Mucosa of descending colon (tissue), 3 donors: ENCODE measurements at places on chromosomes 2 and 18. TPM values are rescaled to one million over a fixed set of nuclear protein-coding genes. Genes with fewer than 3 reads are reported as not detected.

The PCBP1 gene
- 383 TPM for total RNA-seq

The IKZF2 gene
- 8.6 TPM for total RNA-seq

The GPR35 gene
- 47.1 TPM for total RNA-seq

The GPR45 gene
- total RNA-seq, result not detected

The TCF23 gene
- not detected for total RNA-seq

The PTPRN gene
- total RNA-seq, result 0.72 TPM

The HES6 gene
- total RNA-seq, result 21.9 TPM

The MATN3 gene
- 0.89 TPM for total RNA-seq

DNA sequence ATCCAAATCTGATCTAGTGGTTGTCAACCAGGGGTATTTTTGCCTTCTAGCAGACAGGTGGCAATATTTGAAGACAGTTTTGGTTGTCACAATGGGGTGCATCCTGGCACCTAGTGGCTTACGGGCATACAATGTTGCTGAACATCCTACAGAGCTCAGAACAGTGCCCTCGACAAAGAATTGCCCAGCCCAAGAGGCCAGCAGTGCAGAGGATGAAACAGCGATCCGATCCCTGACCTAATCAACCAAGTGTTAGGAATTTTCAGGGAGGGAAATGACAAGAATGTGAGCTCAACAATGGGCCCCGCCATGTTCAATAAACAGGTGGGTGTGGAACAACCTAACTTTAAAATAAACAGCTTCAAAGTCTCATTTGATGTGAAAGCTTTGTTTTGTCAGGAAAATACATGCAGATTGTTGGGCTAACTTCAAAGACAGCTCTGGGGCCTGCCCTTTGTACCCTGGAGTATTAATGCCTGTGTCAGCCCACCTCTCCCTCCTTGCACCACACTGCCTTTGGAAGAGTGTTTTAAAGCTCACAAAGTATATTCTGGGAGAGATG is 22.5 kb upstream of the SCYGR5 start:
- DNase-seq, result no peak

DNA sequence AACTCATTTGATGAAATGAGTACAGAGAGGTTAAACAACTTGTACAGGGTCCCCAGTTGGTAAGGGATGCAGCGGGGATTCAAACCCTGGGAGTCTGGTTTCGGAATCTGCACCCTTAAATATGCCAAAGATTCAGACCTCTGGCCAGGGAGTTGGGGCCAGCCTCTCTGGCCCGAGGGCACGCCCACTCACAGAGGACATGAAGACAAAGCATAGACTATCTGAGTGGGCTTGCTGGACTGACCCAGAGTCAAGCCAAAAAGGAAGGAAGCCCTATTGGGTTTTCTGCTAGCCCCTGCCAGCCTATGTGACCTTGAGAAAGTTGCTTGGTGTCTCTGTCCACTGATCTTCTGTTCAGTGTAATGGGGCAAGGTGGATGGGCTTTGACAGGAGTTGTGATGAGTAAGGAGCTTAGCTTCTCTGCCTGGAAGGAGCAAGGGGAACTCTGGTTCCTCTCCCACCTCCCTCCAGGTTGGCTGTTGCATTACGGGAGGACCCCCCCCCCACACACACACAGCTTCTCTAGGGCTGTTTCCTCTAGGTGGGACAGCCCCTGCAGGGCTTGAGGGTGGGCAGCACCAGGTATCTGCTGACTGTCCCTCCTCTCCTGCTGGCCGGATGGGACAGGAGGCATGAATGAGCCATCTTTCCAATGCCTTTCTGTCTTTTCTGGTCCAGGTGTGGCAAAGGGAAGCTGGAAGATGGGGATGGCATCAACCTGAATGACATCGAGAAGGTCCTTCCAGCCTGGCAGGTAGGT is 131.3 kb downstream of the CTIF start:
- DNase-seq, result no peak

DNA sequence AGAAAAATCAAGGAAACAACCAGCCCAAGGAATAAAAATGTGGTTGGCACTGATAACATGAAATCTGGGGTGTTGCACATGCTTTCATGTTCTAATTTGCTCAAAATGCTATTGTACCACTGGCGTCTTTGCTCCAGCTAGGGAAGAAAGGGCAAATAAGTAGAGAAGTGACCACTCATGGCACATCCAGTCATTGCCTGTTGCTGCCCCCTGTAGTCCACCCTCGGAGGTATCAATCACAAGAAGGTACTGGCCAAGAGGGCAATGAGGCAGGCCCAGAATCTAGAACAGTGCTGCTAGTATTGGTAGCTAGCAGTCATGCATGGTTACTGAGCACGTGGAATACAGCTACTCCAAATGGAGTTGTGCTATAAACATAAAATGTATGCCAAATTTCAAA is 213.4 kb downstream of the CDCA7 start:
- peak; percentile 60 for DNase-seq

GRCh38 chr2:33373986-33374385 is 102.5 kb upstream of the RASGRP3 start:
- no peak for DNase-seq

DNA sequence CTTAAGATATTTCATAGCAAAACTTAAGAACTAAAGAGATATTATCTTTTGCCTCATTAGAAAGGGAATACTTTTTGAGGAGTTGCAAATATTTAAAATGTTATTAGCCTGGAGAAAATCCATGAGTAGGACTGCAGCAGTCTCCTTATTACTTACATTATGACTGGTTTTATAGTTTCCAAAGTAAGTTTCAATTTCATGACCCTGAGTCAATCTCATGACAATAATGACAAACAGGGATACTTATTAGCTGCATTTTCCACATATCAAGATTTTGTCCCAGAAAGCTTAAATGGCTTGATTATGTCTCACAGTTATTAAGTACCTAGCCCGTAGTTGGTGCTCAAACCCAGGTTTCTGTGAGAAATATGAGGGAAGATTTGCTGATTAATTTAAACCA is 150.8 kb upstream of the ZEB2 start:
- DNase-seq, result no peak

- no peak for DNase-seq
These were observed 525.2 kb downstream of the TNS1 start for GRCh38 chr2:217477583-217477982.

GRCh38 chr2:27306573-27307286 is 1.5 kb downstream of the UCN start:
- no peak for DNase-seq

- DNase-seq, result no peak
These were observed 119.5 kb downstream of the LRRTM1 start for GRCh38 chr2:80185091-80185490.

DNA sequence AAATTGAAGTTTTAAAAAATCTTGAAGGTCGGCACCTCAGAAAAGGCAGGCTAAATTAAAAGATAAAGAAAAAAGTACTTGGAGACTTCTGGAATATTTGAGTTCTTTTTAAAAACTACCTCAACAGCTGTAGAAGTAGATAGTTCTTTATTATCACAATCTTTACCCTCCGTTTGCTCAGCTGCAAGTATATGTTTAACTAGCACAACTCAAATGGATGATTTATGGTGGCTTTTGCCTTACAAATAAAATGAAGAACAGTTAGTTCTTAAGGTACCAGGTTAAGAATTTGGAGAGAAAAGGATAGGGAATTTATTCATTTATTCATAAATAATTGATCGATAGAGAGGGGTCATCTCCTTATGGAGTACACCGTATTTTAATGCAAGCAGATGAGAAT is 237.6 kb upstream of the FOSL2 start:
- no peak for DNase-seq

- DNase-seq, result no peak
These were observed 1.0 kb upstream of the MAP4K4 start for GRCh38 chr2:101696272-101697123.

GRCh38 chr2:181779288-181780021 is 99.1 kb upstream of the NEUROD1 start:
- no peak for DNase-seq

GRCh38 chr2:197782126-197782525 is 3.0 kb downstream of the BOLL start:
- DNase-seq, result no peak

DNA sequence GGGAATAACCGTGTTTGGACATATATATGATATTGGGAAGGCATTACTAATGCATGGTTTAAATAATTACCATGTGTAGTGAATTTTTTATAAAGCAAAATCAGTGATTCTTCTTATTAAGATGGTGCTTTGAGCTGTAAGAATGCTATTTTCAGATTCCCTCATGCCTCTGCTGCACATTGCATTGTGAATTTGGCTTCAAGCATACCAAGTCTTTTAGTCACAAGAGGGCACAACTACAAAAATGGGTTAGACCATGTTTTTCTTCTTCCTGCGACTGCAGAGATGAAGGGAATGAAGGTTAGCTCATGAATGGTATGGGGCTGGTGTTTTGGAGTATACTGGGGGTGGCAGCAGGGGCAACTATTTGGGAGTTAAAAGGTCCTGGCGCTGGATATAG is 320.1 kb downstream of the SLC4A3 start:
- DNase-seq, result no peak

DNA sequence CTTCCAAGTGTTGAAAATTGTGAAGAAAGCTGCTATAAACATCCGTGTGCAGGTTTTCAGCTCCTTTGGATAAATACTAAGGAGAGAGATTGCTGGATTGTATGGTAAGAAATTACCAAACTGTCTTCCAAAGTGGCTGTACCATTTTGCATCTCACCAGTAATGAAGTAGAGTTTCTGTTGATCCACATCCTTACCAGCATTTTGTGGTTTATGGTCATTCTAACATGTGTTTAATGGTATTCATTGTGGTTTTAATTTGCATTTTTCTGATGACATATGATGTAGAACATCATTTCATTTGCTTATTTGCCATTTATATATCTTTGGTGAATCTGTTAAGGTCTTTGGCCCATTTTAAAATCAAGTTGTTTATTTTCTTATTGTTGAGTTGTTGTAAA is 260.7 kb downstream of the SPAG16 start:
- no peak for DNase-seq

DNA sequence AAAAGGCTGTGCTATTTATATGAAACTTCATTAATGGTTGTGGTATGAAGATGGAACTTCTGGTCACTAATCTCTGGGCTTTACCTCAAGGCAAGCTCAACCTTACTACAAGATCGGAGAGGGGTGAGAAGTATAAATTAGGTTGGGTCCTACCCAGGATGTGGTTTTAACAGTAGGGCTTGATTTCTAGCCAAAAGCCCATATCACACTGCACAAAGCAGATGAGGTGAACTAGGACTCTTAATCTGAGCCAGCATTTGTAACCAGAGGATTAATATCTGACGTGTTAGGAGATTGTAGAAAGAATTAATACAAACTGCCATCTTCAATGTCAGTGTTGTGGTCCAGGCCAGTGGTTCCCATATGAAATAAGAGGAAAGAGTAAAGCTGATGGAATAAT is 86.4 kb upstream of the RGPD4 start:
- no peak for DNase-seq

DNA sequence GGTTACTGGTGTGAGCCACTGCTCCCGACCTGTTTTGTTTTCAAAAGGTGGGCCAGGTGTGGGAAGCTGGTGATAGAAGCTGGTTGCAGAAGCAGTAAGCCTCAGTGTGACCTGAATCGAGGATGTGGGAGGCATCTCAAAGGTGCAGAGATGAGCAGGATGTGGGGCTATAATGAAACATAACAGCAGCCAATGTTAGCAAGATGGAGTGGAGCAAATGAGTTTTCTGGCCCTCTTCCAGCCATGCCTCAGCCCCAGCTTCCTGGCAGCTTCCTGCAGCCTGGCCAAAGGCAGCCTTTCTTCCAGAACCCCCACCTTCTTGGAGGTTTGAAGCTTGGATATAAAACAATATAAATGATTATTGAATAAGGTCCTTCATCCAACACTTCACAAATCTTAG is 184.8 kb downstream of the NCK2 start:
- DNase-seq, result no peak

- DNase-seq, result peak; percentile 66
These were observed 823 bp downstream of the PARD3B start for GRCh38 chr2:204545861-204546735.

GRCh38 chr2:22821458-22821857 is 563.5 kb upstream of the KLHL29 start:
- DNase-seq, result no peak

DNA sequence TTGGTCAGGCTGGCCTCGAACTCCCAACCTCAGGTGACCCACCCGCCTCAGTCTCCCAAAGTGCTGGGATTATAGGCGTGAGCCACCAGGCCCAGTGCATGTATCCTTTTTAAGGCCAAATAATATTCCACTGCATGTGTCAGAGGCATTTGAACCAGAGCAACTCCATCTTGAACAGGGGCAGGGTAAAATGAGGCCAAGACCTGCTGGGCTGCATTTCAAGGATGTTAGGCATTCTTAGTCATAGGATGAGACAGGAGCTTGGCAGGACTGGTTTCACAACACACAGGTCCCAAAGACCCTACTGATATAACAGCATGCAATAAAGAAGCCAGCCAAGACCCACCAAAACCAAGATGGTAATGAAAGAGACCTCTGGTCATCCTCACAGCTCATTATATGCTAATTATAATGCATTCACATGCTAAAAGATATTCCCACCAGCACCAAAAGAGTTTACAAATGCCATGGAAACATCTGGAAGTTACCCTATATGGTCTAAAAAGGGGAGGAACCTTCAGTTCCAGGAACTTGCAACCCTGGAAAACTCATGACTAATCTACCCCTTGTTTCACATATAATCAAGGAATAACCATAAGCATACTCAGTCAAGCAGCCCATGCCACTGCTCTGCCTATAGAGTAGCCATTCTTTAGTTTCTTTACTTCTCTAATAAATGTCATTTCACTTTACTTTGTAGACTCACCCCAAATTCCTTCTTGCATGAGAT is 204.6 kb downstream of the RAB3GAP1 start:
- DNase-seq, result no peak

DNA sequence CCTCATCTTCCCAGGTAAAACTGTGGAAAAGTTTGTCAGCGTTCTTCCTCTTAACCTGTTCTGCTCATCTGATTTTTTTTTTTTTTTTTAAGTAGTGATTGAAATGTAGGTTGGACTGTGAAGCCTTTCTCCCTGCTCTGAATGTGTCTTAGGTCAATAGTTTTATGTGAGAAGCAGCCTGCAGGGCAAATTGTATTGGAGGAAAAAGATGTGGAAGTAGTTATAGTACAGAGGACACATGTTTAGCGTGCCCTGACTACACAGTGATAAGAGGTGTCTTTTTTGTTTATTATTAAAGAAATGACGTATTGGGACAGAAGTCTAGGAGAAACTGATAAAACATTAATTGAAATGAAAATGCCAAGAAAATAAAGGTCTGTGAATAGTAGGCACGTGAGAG is 1.5 kb downstream of the MTA3 start:
- no peak for DNase-seq

GRCh38 chr2:219434718-219435525 is at the start of gene SPEG:
Gene SPEG (plus strand): TSS chr2:219434843. CDS start chr2:219434978, 135 bp downstream.
- no peak for DNase-seq

GRCh38 chr2:37324536-37324785 is 172 bp downstream of the PRKD3 start:
- DNase-seq, result peak; percentile 81

DNA sequence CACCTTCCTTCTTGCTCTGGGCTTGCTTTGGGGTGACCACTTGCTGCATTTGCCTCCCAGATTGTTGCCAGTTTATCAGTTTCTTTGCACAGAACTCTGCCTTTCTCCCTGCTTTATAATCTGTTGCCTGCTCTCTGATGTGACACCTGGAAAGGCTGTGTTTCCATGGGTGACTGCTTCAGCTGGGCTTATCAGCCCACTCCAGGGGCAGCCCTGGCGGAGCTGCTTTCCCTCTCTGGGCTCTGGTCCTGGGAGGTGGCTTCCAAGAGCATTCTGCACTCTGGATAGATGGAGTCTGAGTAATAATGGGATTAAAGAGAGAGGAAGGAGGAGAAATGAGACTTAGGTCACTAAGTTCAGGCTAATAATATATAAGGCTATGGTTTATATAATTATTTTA is 352.7 kb downstream of the TSN start:
- DNase-seq, result no peak

GRCh38 chr2:46939626-46940359 is 24.2 kb upstream of the MCFD2 start:
- DNase-seq, result no peak

- DNase-seq, result no peak
These were observed 46.3 kb downstream of the GPC1 start for GRCh38 chr2:240481720-240482119.
